ENCODE measurements at places on chromosomes 1 and 21. TPM values are rescaled to one million over a fixed set of nuclear protein-coding genes. Genes with fewer than 3 reads are reported as not detected.
A peak's percentile ranks its signal among the peaks of the same experiment; 100 is the strongest.

DNA sequence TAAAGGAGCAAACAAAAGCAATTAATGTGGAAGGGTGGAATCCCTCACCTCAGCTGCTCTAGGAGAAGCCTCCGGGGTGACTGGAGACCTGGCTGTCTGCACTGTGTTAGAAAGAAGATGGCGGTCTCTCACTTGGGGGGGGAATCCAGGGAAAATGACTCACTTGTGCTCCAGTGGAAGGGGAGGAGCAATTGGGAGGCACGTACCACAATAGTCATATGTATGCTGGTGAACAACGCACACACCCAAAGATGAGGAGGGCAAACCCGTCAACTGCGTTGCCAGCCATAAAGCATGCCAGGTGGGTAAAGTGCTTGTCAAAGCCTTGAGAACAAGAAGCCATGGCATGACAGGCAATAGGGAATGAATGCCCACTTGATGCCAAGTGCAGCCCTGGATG lies 22.1 kb downstream of the PLEKHA6 start:
- H3K4me1 ChIP-seq, result peaks cover 62% of the 10 kb centered on the region
- no peak for DNase-seq
- H3K4me3 ChIP-seq, result no peak overlapping the region
- peaks cover 15% of the 10 kb centered on the region for H3K27me3 ChIP-seq
- no peak overlapping the region for H3K27ac ChIP-seq

GRCh38 chr1:245207056-245207638 lies 52.4 kb downstream of the KIF26B start:
- no peak overlapping the region for H3K27ac ChIP-seq
- no peaks in the 10 kb centered on the region for H3K36me3 ChIP-seq
- peaks cover 13% of the 10 kb centered on the region for H3K4me1 ChIP-seq
- H3K4me3 ChIP-seq, result no peak overlapping the region
- no peaks in the 10 kb centered on the region for H3K27me3 ChIP-seq
- DNase-seq, result no peak

DNA sequence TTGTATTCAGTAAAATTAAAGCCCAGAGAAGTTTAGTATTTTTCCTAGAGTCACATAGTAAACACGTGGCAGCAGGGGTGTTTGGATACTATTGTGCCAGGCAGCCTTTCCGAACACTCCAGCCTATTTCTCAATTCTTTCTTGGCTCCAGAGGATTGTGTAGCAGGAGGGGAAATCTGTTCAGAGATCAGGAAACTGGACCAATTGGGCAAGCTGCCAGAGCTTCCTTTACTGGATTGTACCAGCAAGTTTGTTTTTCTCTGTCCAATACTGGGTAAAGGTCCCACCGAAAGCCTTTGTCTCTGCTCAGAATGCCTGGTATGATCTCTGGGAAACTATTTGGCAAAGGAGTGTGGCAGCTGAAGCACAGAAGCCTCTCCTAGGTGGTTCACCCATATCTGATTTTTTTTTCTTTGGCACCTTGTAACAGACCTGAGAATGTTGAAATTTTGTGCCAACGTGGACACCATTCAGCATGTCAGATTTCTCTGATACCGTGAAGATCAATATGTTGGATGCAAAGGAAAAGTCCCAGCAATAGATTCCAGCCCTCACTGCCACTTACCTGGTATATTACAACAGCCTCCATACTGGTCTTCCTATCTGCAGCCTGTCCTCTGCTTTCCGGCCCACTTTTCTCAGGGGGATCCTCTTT lies 126.2 kb downstream of the FGGY start:
- no peak overlapping the region for H3K4me3 ChIP-seq
- DNase-seq, result no peak
- no peak overlapping the region for H3K27ac ChIP-seq

GRCh38 chr1:7886405-7886745 lies 33.5 kb upstream of the UTS2 start:
- H3K36me3 ChIP-seq, result no peaks in the 10 kb centered on the region
- H3K27ac ChIP-seq, result no peak overlapping the region
- no peaks in the 10 kb centered on the region for H3K4me1 ChIP-seq
- no peak for DNase-seq
- no peaks in the 10 kb centered on the region for H3K27me3 ChIP-seq

DNA sequence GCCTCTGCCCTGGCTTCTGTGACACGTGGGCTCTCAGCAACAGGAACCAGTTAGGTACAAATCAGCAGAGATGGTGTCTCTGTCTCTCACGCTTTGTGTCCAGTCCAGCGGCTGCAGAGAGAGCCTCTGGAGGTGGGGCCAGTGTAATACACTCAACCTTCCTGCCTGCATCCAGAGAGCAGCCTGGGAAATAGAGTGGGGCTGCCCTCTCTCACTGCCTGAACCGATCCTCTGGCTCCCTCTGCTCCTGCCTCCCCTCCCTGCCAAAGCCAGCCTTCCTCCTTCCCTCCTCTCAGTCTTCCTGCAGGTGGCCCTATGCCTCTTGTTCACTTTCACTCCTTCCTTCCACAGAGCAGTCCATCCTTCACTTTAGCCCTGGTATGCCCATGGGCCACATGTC lies at the start of gene ZNF648:
Gene ZNF648, minus strand, starts transcription at position 119 of the 400 bp plus-strand sequence. CDS start 3,702 bp downstream, outside the sequence.
- no peaks in the 10 kb centered on the region for H3K27me3 ChIP-seq
- no peaks in the 10 kb centered on the region for H3K36me3 ChIP-seq
- H3K4me3 ChIP-seq, result peak within 1 kb of the TSS; percentile 9
- no peak within 1 kb of the TSS for H3K27ac ChIP-seq
- DNase-seq, result peak; percentile 30
- H3K4me1 ChIP-seq, result peaks cover 12% of the 10 kb centered on the region

DNA sequence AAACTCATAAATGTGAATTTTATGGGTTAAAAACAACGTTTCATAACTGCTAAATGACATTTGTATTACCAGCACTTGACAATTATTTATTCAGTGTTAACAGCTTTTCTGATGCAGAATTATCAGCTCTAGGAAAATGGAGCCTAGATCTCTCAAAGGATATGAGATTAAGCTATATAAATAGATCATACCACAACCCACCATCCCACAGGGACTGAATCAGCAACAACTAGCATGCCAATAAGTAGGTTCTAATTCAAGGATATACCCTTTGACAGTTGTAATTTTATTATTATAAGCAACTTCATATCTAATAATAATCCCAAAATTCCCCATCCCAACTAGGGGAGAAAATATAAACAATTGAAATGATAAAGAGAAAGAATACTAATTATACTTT lies 275.4 kb upstream of the RGS18 start:
- H3K4me1 ChIP-seq, result no peaks in the 10 kb centered on the region
- no peaks in the 10 kb centered on the region for H3K36me3 ChIP-seq
- no peak for DNase-seq
- no peaks in the 10 kb centered on the region for H3K27me3 ChIP-seq
- no peak overlapping the region for H3K4me3 ChIP-seq

GRCh38 chr1:61531716-61532115 lies 193.2 kb downstream of the TM2D1 start:
- no peaks in the 10 kb centered on the region for H3K27me3 ChIP-seq
- no peak for DNase-seq
- H3K36me3 ChIP-seq, result no peaks in the 10 kb centered on the region
- H3K4me1 ChIP-seq, result no peaks in the 10 kb centered on the region
- no peak overlapping the region for H3K27ac ChIP-seq

The S100A7 gene
- not detected for total RNA-seq
